ENCODE measurements at places on chromosomes 7 and 10.

GRCh38 chr7:149285603-149286002 is 23.6 kb downstream of the ZNF783 start:
- DNase-seq = peak; percentile 20

GRCh38 chr10:4677296-4678021 is 148.5 kb upstream of the AKR1E2 start:
- DNase-seq = peak; percentile 42

- DNase-seq = no peak
Observed at GRCh38 chr7:52260046-52260665, 775.3 kb upstream of the POM121L12 start.

GRCh38 chr7:143372070-143372469 is 9.1 kb upstream of the ZYX start:
- DNase-seq = no peak

GRCh38 chr7:142030848-142031247 is 35.2 kb downstream of the MGAM start:
- DNase-seq = no peak

DNA sequence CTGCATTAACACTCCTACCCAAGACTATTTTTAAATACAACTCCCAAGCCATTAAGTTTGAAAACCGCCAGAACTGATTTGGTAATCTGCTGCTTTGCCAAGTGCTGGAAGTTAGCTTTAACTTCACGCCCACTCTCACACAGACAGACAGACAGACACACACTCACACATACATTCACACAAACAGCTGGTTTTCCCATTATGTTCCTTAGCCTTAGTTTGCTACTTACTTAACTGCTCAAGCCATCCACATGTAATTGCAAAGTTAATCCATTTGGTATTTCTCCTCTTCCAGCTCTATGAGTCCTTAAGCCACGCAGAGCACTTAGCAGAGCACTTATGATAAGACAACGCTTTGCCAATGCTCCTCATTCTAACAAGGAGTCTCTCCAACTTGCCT is 8.3 kb downstream of the COBL start:
- no peak for DNase-seq

DNA sequence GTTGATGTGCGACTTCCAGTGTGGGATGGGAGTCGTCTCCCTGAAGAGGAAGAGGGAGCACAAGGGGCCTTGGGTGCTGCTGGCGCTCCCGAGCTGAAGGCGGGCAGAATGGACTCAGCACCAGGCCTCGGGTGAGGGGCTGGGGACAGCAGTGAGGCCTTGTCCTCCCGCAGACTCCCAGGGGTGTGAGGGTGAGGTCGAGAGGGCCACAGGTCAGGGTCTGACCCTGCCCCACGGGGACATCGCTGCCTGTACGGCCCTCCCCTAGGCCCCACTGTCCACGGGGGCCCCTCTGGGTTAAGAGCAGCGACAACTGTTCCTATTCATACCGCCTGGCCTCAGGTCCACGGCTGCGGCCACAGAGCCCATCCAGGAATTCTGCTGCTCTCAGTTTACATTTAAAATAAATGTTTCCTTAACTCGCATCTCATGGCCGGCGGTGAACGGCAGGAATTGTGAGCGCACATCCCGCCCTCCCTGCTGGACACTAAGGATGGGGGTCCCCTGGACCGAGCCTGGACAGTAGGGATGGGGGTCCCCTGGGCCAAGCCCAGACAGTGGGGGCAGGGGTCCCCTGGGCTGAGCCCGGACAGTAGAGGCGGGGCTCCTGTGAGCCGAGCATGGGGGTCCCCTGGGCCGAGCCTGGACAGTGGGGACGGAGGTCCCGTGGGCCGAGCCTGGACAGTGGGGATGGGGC is 61.7 kb downstream of the PDGFA start:
- DNase-seq = no peak

GRCh38 chr10:33337326-33337957 is 3.0 kb upstream of the NRP1 start:
- DNase-seq = peak; percentile 81

DNA sequence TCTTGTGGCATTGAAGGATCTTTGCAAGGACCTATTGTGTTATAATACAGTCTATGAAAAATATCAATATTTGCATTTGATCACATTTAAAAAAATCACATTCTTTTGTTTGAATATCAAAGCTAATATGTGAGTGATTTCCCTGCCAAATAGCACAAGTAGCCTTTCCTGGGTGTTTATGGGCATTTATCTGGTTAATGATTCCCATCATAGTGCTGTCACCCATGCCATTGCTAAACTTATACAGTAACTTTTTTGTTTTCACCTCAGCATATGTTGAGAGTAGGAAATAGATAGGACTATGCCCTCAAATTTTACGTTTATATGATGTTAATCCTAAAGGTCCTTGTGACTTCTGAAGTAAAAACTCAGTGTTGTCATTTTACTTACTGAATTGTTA is 136.9 kb downstream of the CFTR start:
- DNase-seq = no peak

- no peak for DNase-seq
Observed at GRCh38 chr7:100204454-100204853, 15.3 kb upstream of the PVRIG start.

- DNase-seq = no peak
Observed at GRCh38 chr7:101161692-101162471, 3.5 kb downstream of the VGF start.

DNA sequence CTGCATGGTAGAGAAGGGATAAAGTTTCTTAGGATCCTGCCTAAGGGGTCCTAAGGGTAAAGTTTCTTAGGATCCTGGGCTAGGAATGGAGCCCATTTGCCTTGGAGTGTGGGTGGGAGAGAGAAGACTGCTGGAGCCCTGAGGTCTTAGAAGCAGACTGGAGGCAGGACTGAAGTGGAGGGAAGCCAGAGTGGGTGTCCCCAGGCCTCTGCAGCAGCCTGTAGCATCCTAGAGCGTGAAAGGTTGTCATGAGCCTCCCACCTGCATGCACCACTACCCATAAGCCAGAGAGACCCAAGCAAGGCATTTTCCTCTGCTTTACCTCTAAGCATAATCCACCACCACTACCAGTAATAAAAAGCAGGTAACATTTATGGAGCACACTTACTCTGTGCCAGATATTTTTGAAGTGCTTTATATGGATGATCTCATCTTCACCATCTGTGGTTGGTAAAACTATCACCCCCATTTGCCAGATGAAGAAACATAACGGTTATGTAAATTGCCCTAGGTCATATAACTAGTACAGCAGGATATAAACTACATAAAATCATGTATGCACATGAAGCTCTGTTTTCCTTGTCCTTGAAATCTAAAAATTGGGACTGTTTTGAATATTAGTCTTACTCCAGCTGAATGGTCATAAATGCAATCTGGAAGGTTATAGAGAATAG is 103.5 kb upstream of the CCDC6 start:
- no peak for DNase-seq

DNA sequence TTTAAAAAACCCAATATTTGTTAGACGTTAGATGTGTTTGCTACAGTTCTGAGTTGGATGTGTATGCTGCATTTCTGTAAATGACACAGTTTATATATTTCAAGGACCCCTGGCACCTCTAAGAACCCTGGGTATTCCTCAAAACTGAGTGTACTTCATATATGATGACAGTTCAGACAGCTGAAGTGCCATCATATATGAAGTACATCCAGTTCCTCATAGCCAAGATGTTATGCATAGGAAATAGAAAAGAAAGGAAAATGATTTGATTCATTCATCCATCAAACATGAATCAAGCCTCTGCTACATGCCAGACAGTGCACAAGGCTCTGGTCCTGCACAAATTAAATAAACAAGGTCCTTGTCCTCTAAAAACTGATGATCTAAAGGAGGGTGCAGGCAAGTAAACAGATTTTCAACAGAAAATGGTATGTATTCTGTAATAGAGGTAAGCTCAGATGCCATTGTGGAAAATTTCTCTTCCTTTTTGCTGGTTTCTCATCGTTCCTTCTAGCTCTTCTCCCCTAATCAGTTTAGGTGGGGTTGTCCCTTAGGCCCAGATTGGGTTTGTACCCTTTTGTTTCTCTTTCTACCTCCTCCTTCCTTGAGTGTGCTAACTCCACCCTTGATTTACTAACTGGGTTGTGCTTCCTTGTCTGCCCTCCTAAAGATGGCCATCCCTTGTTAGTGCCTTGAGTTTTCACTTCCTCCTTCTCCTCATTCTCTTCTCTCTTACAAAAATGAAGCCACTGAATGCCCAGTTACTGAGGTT is 25.3 kb upstream of the SMIM30 start:
- DNase-seq = no peak

GRCh38 chr10:75342397-75342796 is 59.2 kb downstream of the ZNF503 start:
- DNase-seq = no peak

GRCh38 chr10:62348029-62348428 is 26.1 kb upstream of the ZNF365 start:
- DNase-seq = no peak

DNA sequence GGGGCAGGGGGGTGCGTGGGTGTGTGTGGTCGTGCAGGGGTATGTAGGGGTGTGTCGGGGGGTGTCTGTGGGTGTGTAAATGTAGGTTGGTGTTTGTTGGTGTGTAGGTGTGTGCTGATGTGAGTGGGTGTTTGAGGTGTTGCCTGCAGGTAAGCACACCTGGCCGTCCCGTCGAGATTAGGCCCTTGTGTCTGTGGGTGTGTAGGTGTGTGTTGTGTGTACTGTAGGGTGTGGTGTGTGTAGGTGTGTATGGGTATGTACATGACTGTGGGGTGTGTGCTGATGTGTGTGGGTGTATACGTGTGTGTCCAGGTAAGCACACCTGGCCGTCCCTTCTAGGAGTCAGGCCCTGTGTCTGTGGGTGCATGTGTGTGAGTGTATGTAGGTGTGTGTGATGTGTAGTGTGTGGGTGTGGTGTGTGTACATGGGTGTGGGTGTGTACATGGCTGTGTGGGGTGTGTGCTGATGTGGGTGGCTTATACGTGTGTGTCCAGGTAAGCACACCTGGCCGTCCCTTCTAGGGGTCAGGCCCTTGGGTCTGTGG is 15.8 kb downstream of the FAM20C start:
- DNase-seq = no peak

DNA sequence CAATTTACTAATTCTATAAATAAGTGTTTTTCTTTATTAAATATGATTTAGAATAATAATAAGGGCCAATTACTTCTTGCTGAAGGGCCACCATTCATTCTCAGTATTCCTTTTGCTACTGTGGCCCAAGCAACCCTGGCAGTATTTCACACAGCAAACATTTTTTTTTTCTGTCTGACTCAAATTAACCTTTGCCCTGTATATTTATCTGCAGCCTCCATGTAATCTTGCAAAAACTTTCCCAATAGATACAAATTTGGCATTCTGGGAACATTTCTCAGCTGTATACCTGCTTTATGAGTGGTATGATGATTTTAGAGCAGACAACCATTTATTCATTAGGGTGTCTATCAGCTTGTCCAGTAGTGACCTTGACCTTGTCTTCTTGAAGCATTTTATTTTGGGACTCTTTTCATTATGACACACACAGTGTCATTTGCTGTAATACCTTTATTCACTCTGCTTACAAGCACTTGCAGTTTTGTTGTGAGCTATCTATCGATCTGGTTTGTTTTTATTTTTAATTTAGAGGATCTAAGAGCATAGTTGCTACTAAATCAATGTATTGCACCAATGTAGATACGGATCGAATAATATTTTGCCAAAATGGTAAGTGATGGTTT is 159.7 kb upstream of the PLXDC2 start:
- no peak for DNase-seq

DNA sequence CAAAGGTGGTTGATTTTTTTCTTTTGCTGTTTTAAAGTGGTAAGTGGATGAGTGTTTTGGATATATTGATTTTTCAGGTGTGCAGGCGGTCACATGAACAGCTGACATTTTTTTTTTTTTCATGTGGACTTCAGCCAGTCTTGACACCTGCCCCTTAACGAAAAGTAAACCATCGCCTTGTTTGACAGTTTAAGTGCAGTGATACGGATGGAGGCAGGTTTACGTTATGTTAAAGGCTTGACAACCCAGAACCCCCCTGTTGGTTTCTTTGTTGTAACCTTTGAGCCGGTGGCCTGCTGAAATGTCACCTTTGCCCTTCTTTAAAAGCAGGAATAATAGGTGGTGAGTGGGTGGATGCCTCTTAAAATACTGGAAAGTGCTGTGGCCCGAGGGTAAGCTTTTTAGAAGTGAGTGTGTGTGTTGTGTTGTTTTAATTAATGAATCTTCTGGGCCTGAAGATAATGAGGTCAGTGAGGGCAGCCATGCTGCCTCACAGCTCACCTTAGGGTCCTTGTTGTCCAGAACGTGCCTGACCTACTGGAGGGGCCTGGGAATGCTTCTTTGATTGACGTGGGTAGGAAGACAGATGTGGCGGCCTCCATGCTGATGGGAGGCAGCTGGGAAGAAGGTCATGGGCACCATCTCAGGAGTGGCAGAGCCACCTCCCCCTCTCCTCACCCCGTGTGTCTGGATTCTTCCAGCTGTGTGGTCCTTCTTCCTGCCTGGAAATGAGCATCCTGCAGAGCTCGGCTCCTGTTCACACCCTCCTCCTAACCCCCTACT is 69.8 kb downstream of the TCF7L2 start:
- DNase-seq = no peak

- DNase-seq = no peak
Observed at GRCh38 chr7:94422136-94422535, 27.4 kb downstream of the COL1A2 start.

GRCh38 chr10:91575044-91575610 is 57.7 kb downstream of the PPP1R3C start:
- no peak for DNase-seq

GRCh38 chr7:21690705-21691104 is 147.9 kb downstream of the DNAH11 start:
- DNase-seq = no peak

GRCh38 chr7:18808026-18808425 is 309.4 kb downstream of the TWIST1 start:
- no peak for DNase-seq

DNA sequence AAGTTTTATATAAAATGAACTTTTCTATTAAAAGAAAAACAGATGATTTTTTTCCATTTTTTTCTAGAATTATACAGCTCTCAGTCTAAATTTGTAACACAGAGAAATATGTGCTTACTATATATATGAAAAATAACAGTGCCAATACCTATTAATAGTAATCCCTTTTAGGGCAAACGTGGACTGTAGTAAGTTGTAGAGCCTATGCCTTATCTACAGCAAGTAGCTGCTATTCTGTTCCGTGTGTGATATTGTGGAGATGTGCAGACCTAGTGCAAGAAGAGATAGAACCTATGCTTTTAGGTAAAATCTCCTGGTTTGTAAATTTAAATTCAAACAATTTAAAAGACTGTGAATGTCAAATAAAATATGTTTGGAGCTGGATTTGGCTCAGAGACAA is 72.9 kb downstream of the FAS start:
- no peak for DNase-seq

DNA sequence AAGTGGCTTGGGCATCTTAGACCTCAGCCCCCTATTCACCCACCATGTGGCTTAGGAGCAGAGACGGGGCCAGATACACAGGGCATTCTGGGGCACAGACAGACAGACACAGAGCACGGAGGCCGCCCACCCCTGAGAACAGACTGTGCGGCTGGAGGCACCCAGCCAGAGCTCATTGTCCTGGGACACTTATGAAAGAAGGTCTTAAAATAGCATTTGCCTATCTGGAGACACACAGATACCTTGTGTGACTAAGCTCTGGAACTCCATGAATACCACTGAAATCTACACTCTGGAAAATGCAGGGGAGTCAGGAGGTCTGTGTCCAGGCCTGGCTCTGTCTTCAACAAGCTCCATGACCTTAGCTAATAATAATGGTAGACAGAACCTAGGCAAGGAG is 41.4 kb upstream of the ADO start:
- no peak for DNase-seq

GRCh38 chr10:116364868-116365267 is 40.6 kb downstream of the CCDC172 start:
- DNase-seq = no peak
